Ovary (tissue), 10 donors: ENCODE measurements at places on chromosomes 16 and 17.

- no peak for DNase-seq
Measured at GRCh38 chr17:1244606-1245012, 25.6 kb upstream of the BHLHA9 start.

DNA sequence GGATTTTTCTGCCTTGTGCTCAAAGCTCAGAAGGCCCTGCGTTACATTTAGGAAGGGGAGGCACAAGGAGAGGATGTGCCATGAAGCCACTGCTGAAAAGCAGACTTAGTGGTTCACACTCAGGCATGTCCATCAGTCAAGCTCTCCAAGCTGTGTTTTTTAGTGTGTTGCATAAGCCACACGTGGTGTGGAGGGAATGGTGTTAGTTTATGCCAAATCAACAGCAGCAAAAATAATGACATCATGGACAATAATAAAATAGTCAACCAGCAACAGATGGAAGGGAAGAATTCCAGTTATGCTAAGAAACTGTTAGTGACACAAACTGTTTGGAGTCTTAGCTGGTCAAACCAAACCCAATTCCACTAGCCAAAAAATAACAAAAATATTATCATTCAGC, 438.3 kb downstream of the NPIPA7 start:
- no peak for DNase-seq

GRCh38 chr16:24852281-24852721, 6.5 kb downstream of the SLC5A11 start:
- DNase-seq = no peak

GRCh38 chr16:31141489-31142108, 6.1 kb upstream of the PRSS8 start:
- DNase-seq = no peak

DNA sequence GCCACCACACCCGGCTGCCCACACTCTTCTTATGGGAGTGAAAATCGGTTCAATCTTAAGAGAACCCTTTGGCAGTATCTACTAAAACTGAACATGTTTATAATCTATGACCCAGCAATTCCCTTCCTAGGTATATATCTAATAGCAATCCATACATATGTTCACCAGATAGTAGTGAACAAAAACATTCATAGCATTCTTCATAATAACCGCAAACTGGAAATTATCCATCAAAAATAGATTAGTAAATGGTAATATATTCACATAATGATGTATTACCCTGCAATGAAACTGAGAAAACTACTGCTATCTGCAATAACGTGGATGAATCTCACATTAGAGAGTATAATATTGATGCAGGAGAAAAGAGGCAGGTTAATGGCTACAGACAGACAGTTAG, 23.1 kb downstream of the COPRS start:
- no peak for DNase-seq

GRCh38 chr17:38890410-38890746, 20.5 kb downstream of the LASP1 start:
- DNase-seq = no peak

DNA sequence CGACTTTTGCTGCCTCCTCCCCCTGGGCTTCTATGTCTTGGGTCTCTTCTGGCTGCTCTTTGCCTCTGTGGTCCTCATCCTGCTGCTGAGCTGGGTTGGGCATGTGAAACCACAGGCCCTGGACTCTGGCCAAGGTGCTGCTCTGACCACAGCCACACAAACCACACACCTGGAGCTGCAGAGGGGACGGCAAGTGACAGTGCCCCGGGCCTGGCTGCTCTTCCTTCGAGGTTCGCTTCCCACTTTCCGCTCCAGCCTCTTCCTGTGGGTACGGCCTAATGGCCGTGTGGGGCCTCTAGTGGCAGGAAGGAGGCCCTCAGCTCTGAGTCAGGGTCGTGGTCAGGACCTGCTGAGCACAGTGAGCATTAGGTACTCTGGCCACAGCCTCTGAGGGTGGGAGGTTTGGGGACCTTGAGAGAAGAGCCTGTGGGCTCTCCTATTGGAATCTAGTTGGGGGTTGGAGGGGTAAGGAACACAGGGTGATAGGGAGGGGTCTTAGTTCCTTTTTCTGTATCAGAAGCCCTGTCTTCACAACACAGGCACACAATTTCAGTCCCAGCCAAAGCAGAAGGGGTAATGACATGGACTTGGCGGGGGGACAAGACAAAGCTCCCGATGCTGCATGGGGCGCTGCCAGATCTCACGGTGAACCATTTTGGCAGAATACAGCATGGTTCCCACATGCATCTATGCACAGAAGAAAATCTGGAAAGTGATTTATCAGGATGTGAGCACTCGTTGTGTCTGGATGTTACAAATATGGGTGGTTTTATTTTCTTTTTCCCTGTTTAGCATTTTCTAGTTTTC, 2.3 kb downstream of the GP1BA start:
- no peak for DNase-seq

DNA sequence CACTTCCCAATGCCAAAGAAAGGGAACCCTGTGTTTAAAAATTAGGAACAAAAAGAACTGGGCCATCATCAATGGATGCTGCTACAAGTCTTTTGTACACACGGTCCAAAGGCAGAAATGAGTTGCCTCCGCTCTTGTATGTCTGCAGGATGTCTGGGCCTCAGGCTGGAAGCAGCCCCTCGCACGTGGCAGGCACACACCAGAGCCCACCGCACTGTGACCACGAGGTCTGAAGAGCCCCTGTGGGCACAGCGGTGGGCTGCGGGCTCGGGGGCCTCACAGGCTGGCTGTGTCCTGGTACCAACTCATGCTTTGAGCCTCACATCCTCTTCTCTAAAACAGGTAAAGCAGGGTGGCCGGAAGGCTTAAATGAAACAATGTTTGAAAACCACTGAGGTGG, 309.3 kb downstream of the C16orf95 start:
- DNase-seq = no peak
